ENCODE measurements at places on chromosomes 1 and 21.

DNA sequence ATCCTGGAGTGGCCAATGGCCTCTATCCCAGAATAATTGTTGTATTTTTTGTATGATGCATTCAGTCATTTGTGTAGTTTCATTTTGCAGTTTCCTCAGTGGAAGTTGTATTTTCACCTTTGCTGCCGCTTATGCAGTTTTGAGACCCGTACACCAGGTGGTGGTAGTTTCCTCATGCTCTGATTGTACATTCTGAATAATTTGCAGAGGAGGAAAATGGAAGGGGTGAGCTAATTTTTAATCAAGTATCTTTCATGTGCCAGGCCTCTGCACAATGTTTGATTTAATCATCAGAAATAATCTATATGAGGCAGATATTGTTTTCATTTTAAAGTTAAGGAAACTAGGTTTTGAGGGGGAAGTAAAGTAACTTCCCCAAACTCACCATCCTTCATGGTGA is 29.5 kb downstream of the HLX start:
- DNase-seq: no peak

DNA sequence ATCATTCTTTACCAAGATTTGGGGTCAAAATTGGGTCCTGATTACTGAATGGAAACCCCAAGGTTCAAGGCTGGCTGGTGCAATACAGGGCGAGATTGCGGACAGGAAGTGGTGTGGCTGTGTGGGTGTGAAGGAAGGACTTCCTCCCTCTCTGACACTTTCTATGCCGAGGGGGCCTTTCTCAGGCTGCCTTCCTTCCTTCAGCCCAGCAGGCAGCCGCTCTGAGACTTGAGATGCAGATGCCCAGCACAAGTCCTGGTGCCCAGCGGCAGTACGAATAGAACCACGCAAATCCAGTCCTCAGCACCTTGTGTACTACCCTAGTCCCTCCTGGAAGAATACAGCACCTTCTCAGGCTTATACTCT is 16.3 kb downstream of the BATF3 start:
- peak; percentile 84 for DNase-seq

DNA sequence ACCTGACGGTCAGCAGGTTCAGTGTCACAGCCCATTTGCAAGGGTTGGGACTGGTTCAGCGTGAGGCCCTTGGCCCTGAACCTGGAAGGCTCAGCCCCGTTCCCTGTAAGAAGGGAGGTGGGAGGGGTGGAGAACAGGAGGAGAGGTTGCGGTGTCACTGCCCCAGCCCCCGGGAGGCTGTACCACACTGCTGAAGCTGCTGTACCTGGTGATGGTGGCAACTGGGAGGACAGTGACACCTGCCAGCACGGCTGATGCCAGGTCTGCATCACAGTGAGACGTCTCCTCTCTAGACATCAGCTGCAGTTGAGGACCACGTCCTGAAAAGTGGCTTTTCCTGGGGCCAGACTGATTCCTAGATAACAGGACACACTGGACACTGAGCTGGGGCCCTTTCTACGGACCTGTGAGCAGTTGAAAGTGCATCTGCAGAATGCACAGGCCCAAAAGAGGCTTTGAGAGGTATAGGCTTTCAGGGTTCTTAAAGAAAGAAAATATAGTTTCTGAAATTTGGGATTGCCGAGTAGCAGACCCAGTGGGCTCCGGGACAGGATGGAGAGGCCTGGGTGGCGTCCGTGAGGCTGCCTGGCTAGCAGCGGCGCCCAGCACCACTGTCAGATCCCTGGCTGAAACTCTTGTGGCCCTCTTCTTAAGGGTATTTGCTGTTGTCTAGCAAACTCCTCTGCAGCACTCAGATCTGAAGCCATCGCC is 47.7 kb downstream of the COQ8A start:
- no peak for DNase-seq

DNA sequence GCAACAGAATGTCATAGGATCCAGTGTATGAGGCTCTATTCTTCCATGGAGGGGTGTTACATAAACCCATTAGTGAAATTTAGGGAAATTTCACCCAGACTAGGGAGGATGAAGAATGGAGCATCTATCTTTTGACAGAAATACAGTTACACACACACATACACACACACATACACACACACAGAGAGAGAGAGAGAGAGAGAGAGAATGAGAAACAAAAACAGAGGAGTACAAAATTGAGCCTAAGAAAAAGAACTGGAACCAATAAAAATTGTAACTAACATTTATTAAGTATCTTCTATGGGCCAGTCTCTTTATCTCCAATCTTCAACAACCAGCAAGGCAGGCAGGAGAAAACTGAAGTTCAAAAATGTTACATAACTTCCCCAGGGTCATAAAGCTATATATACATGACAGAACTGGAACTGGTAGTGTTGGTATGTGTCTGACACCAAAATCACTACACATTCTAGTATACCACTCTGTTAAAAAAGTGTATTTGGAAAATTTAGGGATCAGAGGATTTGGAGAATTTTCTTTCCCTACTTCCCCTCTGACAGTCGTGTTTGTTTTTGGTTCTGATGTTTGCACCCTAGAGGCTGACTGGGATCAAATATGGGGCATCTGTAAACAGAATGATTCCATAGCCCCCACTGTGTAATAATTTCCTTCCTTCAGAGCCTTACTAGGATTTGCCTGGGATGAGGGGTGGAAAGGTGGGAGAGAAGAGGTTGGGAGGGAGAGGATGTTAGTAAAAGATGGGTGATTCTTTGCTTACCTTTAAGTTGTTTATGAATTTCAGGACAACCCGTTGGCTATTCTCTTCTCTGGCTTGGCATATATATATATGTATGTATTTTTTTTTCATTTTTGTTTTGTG is 1.0 kb upstream of the ZFYVE9 start:
- no peak for DNase-seq

- DNase-seq: no peak
Measured at GRCh38 chr1:245859493-245860114, 647.5 kb downstream of the SMYD3 start.

DNA sequence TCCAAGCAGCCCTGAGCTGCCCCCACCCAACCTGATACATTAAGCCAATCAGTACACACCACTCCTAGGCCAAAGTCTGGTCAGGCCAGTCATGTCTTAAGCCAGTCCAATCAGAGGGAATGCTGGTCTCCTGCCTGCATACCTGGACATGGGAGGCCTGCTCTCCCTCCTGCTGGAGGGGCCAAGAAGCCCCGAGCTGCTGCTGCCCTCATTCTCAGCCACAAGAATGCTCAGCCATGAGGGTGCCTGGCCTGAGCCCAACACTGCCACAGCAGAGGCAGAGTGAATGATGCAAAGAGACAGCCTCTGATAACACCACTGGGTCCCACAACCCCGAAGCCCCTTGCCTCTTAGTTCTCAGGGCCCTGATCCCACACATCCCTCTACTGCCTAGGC is 23.0 kb downstream of the CHD5 start:
- no peak for DNase-seq

GRCh38 chr1:36367798-36368197 is 17.9 kb downstream of the STK40 start:
- no peak for DNase-seq

DNA sequence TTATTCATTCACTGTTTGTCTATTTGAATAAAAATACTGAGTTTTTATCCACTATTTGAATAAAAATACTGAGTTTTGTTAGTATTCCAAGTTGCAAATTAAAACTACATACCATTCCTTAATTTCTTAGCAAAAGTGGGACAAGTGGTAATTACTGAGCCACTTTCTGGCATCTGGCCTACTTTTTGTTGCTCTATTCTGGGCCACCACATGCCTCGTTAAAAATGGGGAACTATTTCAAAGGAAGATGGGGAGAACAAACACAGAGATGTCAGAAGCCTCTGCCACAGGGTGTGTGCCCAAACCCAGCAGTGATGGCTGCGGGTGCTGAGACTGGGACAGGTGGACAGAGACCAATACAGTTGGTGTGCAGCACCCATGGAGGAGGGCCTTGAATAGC is 14.6 kb downstream of the PIGP start:
- no peak for DNase-seq

DNA sequence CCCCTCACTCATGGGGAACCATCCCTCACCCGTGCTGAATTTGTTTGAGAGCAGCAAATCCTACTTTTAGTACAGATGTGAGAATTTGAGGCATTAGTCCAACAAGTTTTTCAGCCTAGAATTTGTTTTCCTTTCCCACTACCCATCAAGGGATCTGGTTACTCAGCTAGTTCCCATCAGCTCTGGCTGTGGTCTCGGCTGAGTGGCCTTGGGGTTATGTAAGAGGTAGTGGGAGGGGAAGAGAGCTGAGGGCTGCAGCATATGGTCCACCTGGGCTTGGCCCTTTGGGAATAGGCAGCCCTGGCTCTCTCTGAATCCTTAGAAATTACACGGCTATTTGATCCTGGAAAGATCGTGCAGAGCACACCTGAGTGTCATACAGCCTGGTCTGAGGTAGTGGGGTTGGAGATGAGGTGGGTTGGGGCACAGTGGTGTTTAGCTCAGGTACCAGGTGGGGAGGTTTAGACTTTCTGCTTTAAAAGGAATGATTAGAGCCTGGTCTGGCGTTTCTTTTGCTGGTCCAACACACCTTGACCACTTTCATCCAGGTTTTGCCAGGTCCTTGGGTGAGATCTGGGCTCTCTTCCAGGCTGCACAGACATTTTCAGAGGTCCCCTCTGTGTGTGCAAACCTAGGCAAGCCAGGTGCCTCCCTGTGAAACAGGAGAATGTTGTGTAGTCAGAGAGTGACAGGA is 4.2 kb downstream of the GSTM4 start:
- no peak for DNase-seq

- DNase-seq: no peak
Measured at GRCh38 chr21:42845296-42845965, 33.9 kb downstream of the WDR4 start.

DNA sequence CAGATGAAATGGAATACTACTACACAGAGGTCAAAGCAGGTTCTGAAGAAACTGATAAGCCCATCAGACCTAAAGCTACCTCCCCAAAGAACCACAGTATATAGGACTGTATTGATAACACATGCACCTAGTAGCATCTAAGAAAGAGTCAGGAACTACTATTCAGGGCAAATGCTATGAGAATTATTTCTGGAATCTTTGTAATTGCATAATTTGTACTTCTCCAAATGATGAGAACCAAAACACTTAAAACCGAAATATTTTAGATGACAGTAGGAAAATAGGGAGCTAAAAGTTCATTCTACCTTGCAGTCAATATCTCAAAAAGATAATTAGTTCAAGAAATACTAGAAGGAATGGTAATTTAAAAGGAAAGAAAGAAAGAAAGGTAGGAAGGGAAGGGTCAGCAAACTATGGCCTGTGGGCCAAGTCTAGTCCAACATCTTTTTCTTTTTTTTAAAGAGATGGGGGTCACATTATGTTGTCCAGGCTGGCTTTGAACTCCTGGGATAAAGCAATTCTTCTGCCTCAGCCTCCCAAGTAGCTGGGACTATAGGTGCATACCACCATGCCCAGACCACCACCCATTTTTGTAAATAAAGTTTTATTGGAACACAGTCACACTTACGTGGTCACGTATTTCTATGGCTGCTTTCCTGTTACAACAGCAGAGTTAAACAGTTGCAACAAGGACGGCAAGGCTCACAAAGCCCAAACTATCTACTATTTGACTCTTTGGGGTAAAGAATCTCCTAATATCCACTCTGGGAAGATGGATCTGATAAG is 24.0 kb downstream of the EGLN1 start:
- DNase-seq: no peak

- DNase-seq: no peak
Measured at GRCh38 chr1:209567698-209568175, 15.8 kb upstream of the CAMK1G start.
